ENCODE measurements at places on chromosomes 2 and 18.

- DNase-seq = no peak
These were observed 337.4 kb upstream of the SLC14A2 start for GRCh38 chr18:45277908-45278307.

- no peak for DNase-seq
These were observed 98.0 kb downstream of the ANKRD44 start for GRCh38 chr2:197212344-197213262.

- DNase-seq = no peak
These were observed 94.7 kb upstream of the SLC8A1 start for GRCh38 chr2:40546439-40547191.

DNA sequence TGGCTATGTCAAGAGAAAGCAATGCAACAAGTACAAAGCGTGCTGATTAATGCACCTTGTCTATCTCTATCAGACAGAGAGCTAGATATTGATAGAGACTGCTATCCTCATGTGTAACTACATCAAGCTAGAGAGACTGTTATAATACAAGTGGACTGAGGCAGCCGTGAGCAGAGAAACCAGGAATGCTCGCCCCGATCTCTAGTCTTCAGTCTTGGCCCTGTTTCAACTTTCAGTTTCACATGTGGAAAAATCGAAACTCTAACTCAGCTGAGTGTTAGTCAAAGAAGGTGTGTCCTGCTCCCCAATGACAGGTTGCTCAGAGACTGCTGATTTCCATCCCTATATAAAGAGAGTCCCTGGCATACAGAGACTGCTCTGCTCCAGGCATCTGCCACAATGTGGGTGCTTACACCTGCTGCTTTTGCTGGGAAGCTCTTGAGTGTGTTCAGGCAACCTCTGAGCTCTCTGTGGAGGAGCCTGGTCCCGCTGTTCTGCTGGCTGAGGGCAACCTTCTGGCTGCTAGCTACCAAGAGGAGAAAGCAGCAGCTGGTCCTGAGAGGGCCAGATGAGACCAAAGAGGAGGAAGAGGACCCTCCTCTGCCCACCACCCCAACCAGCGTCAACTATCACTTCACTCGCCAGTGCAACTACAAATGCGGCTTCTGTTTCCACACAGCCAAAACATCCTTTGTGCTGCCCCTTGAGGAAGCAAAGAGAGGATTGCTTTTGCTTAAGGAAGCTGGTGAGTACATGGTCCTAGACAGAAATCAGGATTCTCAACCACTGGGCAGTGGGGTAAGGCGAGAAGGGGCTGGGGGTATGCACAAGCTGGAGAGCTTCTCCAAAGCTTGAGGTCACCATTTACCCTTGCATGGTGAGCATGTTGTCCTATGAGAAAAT is at the start of gene RSAD2:
TSS of gene RSAD2 (plus strand) at position 376 of the 903 bp plus-strand sequence. CDS start at position 400, 24 bp downstream.
- peak; percentile 57 for DNase-seq

- DNase-seq = peak; percentile 64
These were observed 1083.8 kb upstream of the NRXN1 start for GRCh38 chr2:52115750-52116149.

GRCh38 chr18:58661423-58661822 is 9.8 kb upstream of the MALT1 start:
- DNase-seq = no peak

GRCh38 chr2:134220344-134220974 is 33.4 kb upstream of the MGAT5 start:
- DNase-seq = no peak
